Aorta (tissue), 5 donors: ENCODE measurements at places on chromosomes 3 and 15. TPM values are rescaled to one million over a fixed set of nuclear protein-coding genes. Genes with fewer than 3 reads are reported as not detected.

Gene SLC2A2
- not detected for total RNA-seq

Gene CEP97
- total RNA-seq = 9.0 TPM

- H3K27ac ChIP-seq = no peak overlapping the region
- no peak for DNase-seq
- peaks cover 2% of the 10 kb centered on the region for H3K36me3 ChIP-seq
- H3K27me3 ChIP-seq = no peaks in the 10 kb centered on the region
These were observed 12.2 kb upstream of the NCKIPSD start for GRCh38 chr3:48697952-48698351.

Gene LSAMP
- total RNA-seq = 7.8 TPM

DNA sequence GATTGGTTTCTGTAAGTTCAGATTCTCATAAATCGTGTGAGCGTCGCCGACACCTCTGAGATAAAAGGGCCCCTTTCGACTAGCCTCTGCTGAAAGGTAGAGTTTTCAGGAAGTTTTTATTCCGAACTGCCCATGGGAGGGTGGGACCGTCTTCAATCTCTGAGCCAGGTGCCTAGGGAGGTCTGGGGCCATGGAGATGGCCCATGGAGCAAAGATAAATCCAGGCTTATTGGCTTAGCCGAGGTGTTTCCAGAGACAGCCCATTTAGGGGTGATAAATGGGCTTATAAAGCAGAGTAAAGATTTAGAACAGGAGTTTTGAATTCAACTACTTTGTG is 442 bp downstream of the QTRT2 start:
- H3K27ac ChIP-seq = no peak overlapping the region
- no peak for DNase-seq
- H3K36me3 ChIP-seq = no peaks in the 10 kb centered on the region

GRCh38 chr15:78061963-78062427 is 15.5 kb downstream of the TBC1D2B start:
- no peak overlapping the region for H3K4me3 ChIP-seq
- no peak overlapping the region for H3K27ac ChIP-seq
- no peaks in the 10 kb centered on the region for H3K27me3 ChIP-seq
- H3K36me3 ChIP-seq = no peaks in the 10 kb centered on the region

GRCh38 chr15:101411085-101411484 is 78.4 kb downstream of the PCSK6 start:
- no peaks in the 10 kb centered on the region for H3K27me3 ChIP-seq
- H3K4me3 ChIP-seq = no peak overlapping the region
- H3K36me3 ChIP-seq = no peaks in the 10 kb centered on the region
- no peak for DNase-seq

DNA sequence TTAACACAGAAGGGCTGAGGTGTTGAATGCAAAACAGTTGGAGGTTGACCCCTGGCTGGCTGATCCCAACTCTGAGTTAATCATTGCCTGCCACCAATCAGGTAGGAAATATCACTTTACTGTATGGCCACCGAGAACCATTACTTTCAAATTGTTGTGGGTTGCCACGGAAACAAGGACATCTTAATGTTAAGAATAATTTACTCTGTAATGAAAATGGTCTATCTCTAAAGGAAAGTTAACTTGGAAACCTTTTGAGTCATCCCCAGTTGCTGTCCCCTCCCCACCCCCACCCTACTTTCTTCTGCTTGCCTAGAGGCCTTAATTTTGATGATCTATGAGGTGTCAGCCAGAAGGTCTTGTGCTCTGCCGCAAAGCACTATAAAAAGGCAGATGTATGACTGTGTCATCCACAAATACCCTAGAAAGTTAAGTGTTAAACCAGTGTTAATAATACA is 78.7 kb upstream of the SNRK start:
- H3K27me3 ChIP-seq = no peaks in the 10 kb centered on the region
- H3K36me3 ChIP-seq = no peaks in the 10 kb centered on the region
- H3K4me1 ChIP-seq = no peaks in the 10 kb centered on the region

DNA sequence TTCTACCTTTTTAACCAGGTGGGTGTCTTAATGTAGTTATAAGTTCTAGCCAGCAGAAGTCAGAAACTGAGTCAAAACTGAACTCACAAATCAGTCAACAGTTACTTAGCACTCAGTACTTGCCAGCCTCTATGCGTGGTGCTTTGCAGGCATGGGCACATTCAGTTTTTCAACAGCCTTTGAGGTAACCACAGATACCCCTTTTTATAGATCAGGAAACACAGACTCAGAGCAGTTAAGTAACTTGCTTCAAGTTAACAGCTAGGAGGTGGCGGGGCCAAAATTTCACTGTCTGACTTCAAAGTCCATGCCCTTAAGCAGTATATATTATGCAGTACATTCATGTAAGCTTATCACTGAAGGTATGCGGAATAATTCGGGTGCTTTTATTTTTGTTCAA is 139.4 kb downstream of the FHIT start:
- no peak overlapping the region for H3K27ac ChIP-seq
- no peaks in the 10 kb centered on the region for H3K27me3 ChIP-seq
- no peaks in the 10 kb centered on the region for H3K4me1 ChIP-seq
- no peak overlapping the region for H3K4me3 ChIP-seq
- no peaks in the 10 kb centered on the region for H3K36me3 ChIP-seq

- H3K4me1 ChIP-seq = no peaks in the 10 kb centered on the region
- H3K36me3 ChIP-seq = no peaks in the 10 kb centered on the region
- H3K27me3 ChIP-seq = no peaks in the 10 kb centered on the region
These were observed 158.8 kb downstream of the SMAD6 start for GRCh38 chr15:66860844-66861243.

GRCh38 chr15:101568309-101568708 is 78.8 kb upstream of the PCSK6 start:
- H3K4me1 ChIP-seq = no peaks in the 10 kb centered on the region
- DNase-seq = no peak
- no peaks in the 10 kb centered on the region for H3K27me3 ChIP-seq
- no peak overlapping the region for H3K27ac ChIP-seq
- H3K4me3 ChIP-seq = no peak overlapping the region

DNA sequence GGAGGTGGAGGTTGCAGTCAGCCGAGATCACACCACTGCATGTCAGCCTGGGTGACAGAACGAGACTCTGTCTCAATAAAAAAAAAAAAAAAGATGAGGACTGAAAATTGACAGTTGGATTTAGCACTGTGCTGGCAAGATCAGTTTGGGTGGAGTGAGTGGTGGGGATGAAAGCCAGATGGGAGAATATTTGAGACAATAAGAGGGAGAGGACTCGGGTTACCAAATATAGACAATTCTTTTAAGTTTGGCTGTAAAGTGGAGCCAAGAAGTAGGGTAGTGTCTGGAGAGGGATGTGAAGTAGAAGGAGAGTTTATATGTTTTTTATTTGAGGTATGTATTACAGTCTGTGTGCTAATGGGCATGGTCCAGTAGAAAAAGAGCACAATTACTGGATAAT is 20.4 kb downstream of the TMOD3 start:
- no peak overlapping the region for H3K27ac ChIP-seq
- DNase-seq = no peak
- H3K4me3 ChIP-seq = no peak overlapping the region
- no peaks in the 10 kb centered on the region for H3K27me3 ChIP-seq
